ENCODE measurements at places on chromosomes 7 and 10. TPM values are rescaled to one million over a fixed set of nuclear protein-coding genes. Genes with fewer than 3 reads are reported as not detected.

Gene RSPH10B2
- not detected for total RNA-seq

Gene CYP2W1
- total RNA-seq, result 18.1 TPM

Gene ACSL5
- total RNA-seq, result 13.8 TPM

Gene RET
- total RNA-seq, result 8.5 TPM

Gene CPA5
- total RNA-seq, result not detected

Gene CAMK1D
- 20.5 TPM for total RNA-seq

Gene PRKG1
- total RNA-seq, result 8.7 TPM

Gene ZNF365
- total RNA-seq, result 1.5 TPM

Gene RRP12
- 20.5 TPM for total RNA-seq

Gene GRID1
- total RNA-seq, result 10.5 TPM

Gene COL28A1
- 129 TPM for total RNA-seq

DNA sequence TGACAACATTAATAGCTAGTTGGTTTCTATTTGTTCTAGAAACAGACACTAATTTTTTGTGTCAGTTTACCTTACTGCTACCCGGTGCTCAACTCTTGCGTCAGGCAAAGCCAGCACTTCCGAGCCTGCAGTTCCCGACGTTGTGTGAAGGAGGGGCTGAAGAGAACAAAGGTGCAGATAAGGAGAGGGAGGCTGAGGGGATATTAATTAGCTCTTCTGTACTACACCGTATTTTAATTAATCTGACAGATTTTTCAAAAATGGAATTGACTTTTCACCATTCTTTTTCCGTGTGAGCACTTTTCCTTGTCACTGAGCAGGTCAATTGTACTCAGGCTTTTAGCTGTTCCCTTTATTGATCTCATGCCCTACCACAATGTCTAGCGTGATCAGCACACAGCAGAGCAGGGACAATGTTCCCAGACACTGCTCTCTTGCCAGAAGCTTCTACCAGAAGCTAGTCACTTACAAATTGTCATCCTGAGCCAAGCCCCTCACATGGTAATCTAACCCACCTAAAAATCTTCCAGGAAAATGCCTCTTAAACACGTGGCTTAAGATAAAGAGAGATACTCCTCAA lies 650.5 kb upstream of the MKI67 start:
- no peaks in the 10 kb centered on the region for H3K36me3 ChIP-seq
- DNase-seq, result no peak
- H3K27me3 ChIP-seq, result no peaks in the 10 kb centered on the region
- H3K4me3 ChIP-seq, result no peak overlapping the region
- no peaks in the 10 kb centered on the region for H3K4me1 ChIP-seq

DNA sequence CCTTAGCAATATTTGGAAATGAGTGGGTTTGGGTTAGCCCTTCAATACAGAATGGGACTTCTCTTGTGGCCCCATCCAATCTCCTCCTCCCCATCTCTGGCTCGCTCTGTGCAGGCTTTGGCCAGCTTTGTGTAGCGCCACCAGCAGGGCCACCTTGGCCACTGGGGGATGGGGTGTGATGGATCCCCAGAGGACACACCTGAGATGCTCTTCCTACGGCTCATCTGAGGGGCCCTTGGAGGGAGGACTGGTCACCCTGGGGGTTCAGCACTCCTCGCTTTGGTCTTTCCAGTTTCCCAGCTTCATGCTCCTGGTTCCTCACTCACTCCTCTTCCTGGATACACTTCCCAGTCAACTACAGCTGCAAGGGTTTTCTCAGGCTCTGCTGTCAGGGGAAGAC lies 15.3 kb upstream of the C10orf90 start:
- H3K27ac ChIP-seq, result no peak overlapping the region
- no peaks in the 10 kb centered on the region for H3K4me1 ChIP-seq
- H3K4me3 ChIP-seq, result no peak overlapping the region
- H3K36me3 ChIP-seq, result no peaks in the 10 kb centered on the region
- no peaks in the 10 kb centered on the region for H3K27me3 ChIP-seq

- no peak for DNase-seq
- no peak overlapping the region for H3K4me3 ChIP-seq
- H3K27me3 ChIP-seq, result no peaks in the 10 kb centered on the region
- no peaks in the 10 kb centered on the region for H3K36me3 ChIP-seq
- H3K4me1 ChIP-seq, result no peaks in the 10 kb centered on the region
Observed at GRCh38 chr7:128362670-128363069, 1.2 kb upstream of the PRRT4 start.

DNA sequence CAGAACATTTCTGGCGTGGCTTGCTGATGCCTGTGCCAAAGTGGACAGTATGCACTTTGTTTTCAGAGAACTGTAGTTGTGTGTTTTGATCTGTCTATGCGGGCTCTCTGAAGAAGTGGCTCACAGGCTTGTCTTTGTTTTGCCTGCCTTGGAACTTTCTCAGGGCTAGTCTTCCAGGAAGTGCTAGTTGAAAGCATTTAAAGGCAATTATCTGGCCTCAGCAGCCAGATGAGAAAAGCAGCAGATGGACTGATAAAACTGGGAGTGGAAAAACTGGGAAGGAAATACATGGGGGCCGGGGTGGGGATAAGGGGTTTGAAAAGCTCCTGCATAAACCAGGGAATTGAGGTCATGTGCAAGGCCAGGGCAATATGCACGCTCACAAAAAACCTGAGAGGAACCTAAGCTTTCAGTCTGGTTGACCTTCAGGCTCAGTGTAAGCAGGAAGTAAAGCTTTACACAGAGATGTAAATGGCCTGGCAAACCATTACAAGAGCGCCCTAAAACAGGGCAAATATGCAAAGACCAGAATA lies 94.5 kb downstream of the ZNF33B start:
- H3K27ac ChIP-seq, result no peak overlapping the region
- H3K4me1 ChIP-seq, result no peaks in the 10 kb centered on the region
- no peak for DNase-seq

DNA sequence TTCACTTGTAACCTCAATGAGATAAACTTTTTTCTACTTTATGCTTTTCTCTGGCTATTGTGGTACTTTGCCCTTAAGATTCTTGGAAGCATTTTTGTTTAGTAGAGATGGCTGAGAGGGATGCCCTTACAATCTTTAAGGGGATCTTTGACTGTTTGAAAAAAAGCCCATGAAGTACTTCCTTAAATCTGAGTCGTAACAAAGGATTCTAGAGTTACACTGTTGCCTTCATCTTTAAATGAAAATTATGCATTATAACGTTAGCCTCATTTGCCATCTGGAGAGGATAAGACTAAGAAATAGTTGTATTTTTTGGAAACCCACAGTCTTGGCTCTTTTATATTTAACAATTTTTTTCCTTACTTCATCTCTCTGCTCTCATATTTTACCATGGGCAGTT lies 37.8 kb upstream of the FZD1 start:
- no peaks in the 10 kb centered on the region for H3K27me3 ChIP-seq
- H3K4me3 ChIP-seq, result no peak overlapping the region
- DNase-seq, result no peak

- H3K4me3 ChIP-seq, result no peak overlapping the region
- no peak overlapping the region for H3K27ac ChIP-seq
- no peaks in the 10 kb centered on the region for H3K27me3 ChIP-seq
- no peaks in the 10 kb centered on the region for H3K36me3 ChIP-seq
- DNase-seq, result no peak
Observed at GRCh38 chr7:79833616-79834015, 301.0 kb upstream of the GNAI1 start.

GRCh38 chr10:78351283-78351682 lies 317.6 kb downstream of the RPS24 start:
- DNase-seq, result no peak
- H3K27ac ChIP-seq, result no peak overlapping the region
- H3K4me3 ChIP-seq, result no peak overlapping the region
- H3K4me1 ChIP-seq, result peaks cover 6% of the 10 kb centered on the region
- H3K27me3 ChIP-seq, result no peaks in the 10 kb centered on the region
- no peaks in the 10 kb centered on the region for H3K36me3 ChIP-seq

GRCh38 chr7:137791930-137792329 lies 54.8 kb downstream of the DGKI start:
- no peaks in the 10 kb centered on the region for H3K27me3 ChIP-seq
- no peaks in the 10 kb centered on the region for H3K36me3 ChIP-seq
- no peak overlapping the region for H3K4me3 ChIP-seq

GRCh38 chr7:127838816-127839415 lies 186.9 kb downstream of the SND1 start:
- H3K4me1 ChIP-seq, result no peaks in the 10 kb centered on the region
- no peak overlapping the region for H3K4me3 ChIP-seq
- H3K27me3 ChIP-seq, result no peaks in the 10 kb centered on the region
- no peak overlapping the region for H3K27ac ChIP-seq

- no peak for DNase-seq
- H3K27me3 ChIP-seq, result no peaks in the 10 kb centered on the region
- no peak overlapping the region for H3K27ac ChIP-seq
- H3K36me3 ChIP-seq, result no peaks in the 10 kb centered on the region
- no peak overlapping the region for H3K4me3 ChIP-seq
- H3K4me1 ChIP-seq, result no peaks in the 10 kb centered on the region
Observed at GRCh38 chr10:113108948-113109347, 158.9 kb downstream of the TCF7L2 start.

DNA sequence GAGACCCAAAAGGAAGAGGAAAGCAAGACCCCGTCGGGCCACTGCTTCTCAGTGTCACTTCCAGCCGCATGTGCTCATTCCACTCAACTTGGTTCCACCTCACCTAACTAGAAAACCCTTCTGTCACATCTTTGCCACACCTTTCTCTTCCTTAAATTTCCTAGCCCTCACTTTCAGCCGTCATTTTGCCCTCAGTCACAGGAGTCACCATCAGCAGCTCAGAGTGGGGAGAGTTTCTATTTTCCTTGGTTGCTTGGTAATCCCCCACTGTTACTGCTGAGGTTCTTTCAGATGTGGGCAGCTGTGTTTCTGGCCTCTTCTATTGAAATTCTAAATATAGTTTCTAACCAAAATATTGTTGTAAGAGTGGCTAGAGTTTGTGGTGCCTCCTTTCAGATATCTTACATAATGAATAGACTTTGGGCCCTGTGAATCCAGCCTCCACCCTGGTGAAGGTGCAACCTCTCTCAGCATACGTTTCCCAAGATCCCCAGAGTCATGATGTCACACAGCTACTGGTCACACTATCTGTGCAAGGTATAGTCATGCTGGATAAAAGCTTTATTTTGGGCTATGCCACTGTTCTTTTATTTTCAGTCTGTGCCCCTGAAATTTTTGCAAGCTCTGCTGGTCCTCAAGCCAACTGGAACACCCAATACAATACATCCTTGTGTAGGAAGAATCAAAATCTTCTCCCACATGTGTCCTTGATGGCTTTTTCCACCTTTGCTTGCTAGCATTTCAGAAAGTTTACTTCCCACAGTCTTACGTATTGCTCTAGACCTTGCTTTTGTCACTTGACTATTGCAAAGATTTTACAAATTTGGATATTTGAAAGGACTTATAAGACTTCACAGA lies 9.2 kb downstream of the AGBL3 start:
- no peak overlapping the region for H3K27ac ChIP-seq
- no peak overlapping the region for H3K4me3 ChIP-seq
- no peaks in the 10 kb centered on the region for H3K27me3 ChIP-seq
- no peaks in the 10 kb centered on the region for H3K4me1 ChIP-seq
- DNase-seq, result no peak
- peaks cover 77% of the 10 kb centered on the region for H3K36me3 ChIP-seq

GRCh38 chr7:44286182-44286617 lies 39.2 kb downstream of the CAMK2B start:
- no peaks in the 10 kb centered on the region for H3K4me1 ChIP-seq
- H3K36me3 ChIP-seq, result no peaks in the 10 kb centered on the region
- no peak overlapping the region for H3K4me3 ChIP-seq

DNA sequence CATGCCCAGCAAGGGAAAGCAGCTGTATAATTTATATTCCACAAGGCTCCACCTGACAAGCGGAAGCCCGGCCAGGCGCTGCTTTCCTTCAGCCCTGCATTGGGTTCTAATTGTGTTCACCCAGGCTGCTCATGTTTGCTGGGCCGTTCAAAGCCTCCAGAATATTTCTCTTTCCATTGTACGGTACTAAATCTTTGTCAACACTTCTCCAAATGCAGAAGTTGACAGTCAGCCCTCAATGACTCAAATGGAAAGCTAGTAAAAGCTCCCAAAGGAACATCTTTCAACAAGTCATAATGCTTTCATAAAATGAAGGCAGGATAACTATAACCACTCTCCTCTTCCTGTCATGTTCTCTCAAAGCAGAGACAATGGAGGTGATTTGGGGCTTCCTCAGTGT lies 17.8 kb upstream of the CPXM2 start:
- DNase-seq, result no peak
- H3K27me3 ChIP-seq, result no peaks in the 10 kb centered on the region
- no peaks in the 10 kb centered on the region for H3K4me1 ChIP-seq
- no peak overlapping the region for H3K4me3 ChIP-seq
- H3K27ac ChIP-seq, result no peak overlapping the region
- no peaks in the 10 kb centered on the region for H3K36me3 ChIP-seq

GRCh38 chr7:22725585-22725984 lies 1.4 kb upstream of the IL6 start:
- H3K4me3 ChIP-seq, result no peak overlapping the region
- no peak for DNase-seq
- H3K4me1 ChIP-seq, result peaks cover 30% of the 10 kb centered on the region
- no peak overlapping the region for H3K27ac ChIP-seq

GRCh38 chr10:106947643-106948042 lies 216.9 kb downstream of the SORCS1 start:
- H3K27me3 ChIP-seq, result no peaks in the 10 kb centered on the region
- no peak for DNase-seq
- no peaks in the 10 kb centered on the region for H3K36me3 ChIP-seq

- H3K4me1 ChIP-seq, result no peaks in the 10 kb centered on the region
- no peak overlapping the region for H3K27ac ChIP-seq
- no peaks in the 10 kb centered on the region for H3K36me3 ChIP-seq
Observed at GRCh38 chr7:128160296-128160695, 80.8 kb upstream of the LEP start.

All from tibial nerve (tissue), 4 donors.